ENCODE measurements at places on chromosomes 11 and 22.

DNA sequence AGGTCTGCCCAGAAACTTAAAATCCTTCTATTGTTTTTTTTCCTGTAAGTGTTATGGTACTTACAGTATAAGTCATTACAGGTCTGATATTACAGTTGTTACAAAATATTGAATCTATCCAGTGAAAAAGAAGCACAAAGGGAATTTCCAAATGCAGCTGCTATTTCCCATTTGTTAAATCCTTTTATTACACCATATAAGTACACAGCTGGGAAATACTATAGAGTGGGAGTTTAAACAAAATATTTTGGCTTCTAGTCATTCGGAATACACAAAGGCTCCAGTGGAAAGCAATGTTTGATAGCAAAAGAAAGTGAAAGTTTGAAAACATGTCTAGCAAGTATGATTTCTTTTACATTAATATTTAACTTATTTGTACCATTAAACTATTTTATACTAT lies 18.0 kb downstream of the SOX6 start:
- no peak for DNase-seq

- DNase-seq: no peak
These were observed 192.6 kb downstream of the HIPK3 start for GRCh38 chr11:33449798-33450197.

DNA sequence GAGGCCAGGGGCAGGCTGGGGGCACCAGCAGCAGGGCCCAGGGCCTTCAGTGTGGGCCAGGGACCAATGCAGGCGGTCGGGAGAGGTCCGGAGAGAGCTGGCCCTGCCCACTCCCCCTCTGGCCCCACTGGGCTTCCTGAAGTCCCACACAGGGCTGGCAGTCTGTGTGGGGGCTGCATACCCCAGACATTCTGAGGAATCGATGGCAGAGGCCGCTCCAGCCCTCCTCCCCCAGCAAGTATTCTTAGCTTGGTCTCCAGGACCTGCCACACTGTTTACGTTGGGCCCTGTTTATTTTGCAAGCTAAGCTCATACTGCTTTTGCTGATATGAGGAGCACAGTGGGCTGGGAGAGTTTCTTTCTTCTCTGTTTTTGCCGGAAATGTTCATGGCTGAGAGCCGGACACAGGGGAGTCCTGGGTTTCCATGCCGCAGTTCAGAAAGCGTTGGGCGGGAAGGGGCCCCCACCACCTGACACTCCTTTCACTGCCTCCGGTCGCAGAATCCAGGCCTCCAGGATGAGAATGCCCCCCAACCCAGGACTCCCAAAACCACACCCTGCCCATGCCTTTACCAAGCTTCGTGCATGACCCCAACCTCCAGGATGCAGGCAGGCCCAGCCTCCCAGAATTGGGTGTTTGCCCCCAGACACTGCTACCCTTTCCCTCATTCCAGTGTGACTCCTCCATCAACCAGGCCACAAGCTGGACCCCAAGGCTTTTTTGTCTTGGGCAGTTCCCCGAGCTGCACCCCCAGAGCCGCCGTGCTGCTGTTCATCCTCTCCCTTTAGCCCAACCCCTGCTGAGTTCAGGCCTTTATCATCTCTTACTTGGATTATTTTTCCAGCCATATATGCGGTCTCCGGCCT lies 81.8 kb upstream of the KCNQ1OT1 start:
- peak; percentile 0 for DNase-seq

GRCh38 chr22:26045860-26046259 lies 123.4 kb upstream of the SEZ6L start:
- DNase-seq: no peak

DNA sequence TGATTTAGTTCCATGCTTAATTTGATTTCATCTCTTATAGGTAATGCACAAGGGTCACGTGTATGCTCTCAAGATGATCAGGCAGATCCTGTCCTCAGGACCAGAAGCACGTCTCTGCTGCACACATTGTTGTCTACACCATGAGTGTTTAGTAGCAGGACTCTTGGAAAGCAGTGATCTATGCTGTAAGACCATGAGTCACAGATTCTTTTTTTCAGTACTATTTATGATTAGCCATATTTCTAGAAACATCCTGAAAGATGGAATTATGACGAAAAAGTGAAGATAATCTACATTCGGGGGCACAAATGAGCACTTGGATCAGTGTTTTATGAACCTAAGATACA lies 29.6 kb downstream of the ZBED4 start:
- no peak for DNase-seq

GRCh38 chr11:39236916-39237315 lies 2222.5 kb downstream of the LRRC4C start:
- DNase-seq: no peak

- DNase-seq: peak; percentile 68
These were observed 13.7 kb downstream of the NFRKB start for GRCh38 chr11:129881570-129882170.

DNA sequence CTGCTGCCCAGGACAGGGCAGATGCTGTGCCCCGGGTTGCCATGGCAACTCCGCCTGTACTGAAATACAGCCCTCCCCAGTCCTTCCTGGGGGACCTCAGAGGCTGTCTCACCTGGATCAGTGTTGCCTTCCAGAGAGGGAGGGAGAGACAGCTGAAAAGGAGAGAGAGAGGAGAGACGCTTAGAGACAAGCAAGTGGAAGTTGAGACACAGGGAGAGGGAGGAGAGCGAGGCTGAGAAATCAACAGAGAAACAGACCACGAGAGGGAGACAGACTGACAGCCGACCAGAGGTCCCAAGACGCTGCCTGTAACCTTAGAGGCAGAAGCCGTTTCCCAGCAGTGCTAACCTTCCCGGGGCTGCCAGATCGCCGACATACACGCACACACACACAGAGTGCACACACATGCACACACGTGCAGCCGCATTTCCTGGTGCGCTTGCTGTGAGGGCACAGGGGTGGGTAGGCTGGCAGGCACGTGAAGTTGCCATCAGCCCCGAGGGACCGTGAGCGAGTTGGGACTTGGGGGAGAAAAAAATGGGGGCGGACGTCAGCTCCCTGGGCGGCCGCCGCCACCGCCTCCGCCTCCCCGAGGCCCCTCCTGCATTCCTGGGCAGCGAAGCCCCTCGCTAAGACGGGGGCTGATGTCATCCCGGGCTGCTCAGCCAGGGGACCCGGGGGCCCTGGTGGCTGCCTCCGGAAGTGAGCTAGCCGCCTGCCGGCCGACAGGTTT lies 88.6 kb upstream of the CRYBB3 start:
- DNase-seq: peak; percentile 58

DNA sequence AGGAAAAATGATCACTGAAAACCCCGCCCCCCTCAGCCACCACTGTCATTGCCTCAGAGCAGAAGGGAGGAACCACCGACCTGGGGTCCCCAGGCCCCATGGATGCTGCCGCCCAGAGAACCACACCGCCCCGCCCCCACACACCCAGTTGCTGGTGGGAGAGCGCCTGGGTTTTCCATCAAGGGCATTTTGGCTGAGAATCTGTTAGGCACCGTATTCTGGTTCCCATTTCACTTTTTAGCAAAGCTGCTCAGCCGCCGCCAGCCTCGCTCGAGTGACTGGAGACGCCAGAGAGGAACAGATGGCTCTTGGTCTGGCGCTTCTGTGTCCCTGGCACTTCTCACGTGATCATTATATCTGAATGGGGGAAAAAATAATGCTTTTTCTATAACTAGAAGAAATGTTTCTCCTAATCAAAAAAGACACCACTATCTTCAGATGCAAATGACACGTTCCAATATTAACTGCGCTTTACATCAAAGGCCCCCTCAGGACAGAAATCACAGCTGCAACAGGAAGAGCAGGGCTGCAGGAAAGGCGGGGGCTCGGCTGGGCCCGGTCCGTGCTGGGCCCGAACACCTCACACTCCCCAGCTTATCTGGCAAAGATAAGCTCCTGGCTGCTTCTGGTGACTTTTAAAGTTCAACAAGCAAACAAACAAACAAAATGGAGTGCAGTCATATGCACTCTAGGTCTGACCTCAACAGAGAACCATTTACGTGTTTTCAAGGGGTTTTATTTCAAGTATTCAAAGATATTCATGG lies 149.8 kb downstream of the MPPED1 start:
- DNase-seq: no peak

GRCh38 chr22:45164270-45165088 lies 754 bp downstream of the NUP50 start:
- DNase-seq: peak; percentile 40

GRCh38 chr11:73396985-73397384 lies 20.8 kb downstream of the RELT start:
- DNase-seq: no peak

DNA sequence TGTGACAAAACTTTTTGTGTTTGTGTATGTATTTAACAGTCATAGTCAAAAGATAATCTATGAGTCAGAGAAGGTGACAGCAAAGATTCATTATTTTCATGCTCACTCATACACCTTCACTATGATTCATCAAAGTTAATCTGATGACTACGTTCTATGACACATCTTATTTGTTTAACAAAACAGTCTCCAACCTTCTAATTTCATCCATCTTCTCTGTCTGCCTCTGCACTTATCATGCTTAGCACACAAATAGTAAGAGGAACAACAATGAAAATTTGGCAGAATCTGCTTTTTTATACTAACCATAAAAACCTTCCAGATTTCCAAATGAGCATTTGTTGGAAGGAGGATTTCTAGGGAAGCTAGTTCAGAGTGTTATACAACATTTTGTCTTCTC lies 568.9 kb downstream of the LUZP2 start:
- no peak for DNase-seq

DNA sequence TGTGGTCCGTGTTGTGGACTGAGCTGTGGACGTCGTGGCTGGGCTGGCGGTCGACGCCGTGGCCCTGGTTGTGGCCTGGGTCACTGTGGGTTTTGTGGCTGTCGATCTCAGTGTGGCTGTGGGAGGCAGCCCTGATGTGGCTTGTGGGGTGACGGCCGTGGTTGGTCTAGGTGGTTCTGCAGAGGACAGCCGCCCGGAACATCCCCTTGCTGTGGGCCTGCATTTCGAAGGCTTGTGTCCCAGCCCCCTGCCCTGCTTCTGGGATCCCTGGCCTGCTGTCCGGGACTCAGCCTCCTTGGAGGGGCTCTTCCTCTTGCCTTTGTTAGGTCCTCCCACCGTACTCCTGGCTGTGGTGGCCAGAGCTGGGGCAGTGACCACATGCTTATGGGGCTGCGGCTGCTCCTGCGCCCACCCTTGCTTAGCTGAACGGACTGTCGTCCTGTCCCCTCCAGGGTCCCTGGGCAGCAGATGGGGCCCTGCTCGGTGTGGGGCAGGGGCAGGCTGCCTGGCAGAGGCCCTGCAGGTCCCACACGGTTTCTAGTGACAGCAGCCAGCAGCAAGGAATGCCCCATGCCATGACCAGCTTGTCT lies 17.1 kb downstream of the MUC6 start:
- no peak for DNase-seq

GRCh38 chr11:59814021-59814420 lies 3.4 kb upstream of the MRPL16 start:
- DNase-seq: no peak

GRCh38 chr11:129427816-129428406 lies 52.3 kb downstream of the BARX2 start:
- DNase-seq: no peak

DNA sequence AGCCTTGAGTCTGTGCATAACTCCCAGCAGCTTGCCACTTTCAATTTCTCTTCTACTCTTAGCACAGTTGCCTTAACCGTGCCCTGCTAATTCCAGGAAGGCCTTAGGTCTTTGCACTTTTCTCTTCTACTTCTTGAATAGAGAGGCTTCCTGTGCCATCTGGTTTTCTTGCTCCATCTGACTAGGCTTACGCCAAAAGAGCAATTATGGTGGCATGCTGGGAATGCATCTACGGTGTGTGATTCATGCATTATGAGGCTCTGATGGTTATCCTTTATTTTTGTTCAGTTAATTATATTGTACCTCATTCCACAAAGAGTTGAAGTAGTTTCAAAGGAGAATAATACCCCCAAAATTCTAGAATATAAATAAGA lies 29.4 kb downstream of the SIK2 start:
- no peak for DNase-seq

DNA sequence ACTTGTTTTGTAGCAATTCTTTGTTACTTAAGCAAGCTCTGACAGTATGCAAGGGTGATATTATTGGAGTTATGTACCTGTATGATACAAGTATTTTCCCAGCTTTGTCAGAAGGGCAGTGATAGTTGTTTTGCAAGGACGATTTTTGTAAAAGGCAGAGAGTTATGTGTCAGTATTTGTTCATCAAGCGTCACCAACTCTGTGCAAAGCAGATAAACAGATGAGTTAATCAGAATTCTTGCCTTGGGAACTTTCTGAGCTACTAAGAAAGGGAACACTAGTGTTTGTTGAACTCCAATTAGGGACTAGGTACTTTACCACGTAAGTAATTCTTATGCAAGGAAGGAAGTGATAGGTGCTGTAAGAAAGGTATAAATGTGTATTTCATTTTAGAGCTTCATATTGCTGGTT lies 1.4 kb downstream of the USP47 start:
- no peak for DNase-seq

DNA sequence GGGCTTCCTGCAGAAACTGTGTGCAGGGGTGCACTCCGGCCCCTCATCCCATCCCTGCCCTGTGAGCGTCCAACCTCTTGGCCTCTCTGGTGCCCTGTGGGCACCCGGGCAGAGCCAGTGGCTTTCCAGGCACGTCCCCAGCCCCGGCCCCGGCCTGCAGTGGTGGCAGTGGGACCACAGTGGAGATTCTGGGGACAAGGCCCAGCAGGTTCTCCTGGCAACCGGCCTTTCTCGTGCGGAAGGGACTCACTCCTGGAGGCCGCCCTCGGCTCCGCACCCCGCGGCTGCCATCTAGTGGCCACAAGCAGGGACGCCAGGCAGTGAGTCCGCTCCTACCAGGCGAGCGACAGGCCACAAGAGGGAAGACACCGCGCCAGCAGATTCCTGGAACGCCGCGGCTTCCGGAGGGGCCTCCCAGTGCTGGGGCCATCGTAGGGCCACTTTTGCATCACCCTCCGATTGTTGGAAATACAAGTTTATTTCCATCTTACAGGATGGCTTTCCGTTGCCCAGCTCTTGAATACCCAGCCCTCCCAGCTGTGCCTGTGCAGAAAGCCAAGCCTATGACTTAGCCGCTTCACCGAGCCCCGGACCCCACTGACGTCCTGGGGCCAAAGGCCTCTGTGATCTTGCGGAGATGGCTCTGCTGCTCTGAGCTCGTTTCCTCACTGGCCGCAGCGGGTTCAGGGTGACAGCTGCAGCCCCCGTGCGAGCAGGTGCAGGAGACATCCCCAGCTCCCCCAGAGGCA lies 357.3 kb downstream of the CTTN start:
- DNase-seq: peak; percentile 78

DNA sequence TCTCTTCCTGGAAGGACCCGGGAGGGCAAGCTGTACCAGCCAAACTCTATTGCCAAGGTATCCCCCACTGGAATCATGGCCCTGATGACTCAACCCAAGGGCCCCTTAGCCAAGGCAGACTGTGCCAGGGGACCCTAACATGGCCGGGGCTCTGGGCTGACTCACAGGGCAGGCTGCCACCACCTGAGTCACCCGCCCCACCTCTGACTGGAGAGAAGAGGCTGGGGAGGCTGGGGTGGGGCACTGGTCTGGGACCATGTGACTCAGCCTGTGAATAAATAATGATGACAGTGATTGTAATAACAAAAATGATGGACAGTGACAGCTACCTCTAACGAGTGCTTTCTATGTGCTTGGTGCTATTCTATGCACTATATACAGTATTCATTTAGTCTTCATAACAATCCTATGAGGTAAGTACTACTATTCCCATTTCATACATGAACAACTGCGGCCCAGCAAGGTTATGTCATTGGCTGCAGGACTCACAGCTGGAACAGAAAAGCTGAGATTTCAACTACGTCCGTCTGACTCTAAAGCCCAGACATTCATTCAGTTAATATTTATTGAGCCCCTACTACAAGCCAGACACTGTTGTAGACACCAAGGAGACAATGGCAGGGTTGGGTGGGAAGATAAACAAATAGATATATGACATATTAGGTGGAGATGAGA lies 84.2 kb downstream of the FBXO7 start:
- DNase-seq: peak; percentile 10

Measured in activated CD4-positive, alpha-beta T cell treated with anti-CD3 and anti-CD28 coated beads for 48 hours (primary cell).